ENCODE measurements at places on chromosomes 5 and 9.
A peak's percentile ranks its signal among the peaks of the same experiment; 100 is the strongest.

DNA sequence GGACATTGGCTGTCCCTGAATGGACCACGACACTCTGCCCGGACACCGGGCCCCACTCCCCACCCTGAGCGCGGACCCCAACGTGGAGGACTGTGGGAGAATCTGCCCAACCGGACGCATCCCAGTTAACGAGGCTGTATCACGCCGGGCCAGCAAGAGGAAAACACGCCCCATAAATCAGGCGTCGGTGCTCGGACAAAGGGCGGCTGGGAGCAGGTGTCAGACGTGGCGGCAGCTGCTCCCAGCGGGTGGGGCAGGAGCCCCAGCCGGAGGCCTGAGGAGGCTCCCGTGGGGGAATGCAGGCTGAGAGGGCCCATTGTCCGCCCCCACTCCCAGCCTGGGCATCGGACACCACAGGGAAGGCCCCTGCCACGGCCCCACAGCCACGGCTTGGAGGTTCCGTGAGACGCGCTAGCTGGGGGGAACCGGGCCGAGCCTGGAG is 19.2 kb downstream of the NOTCH1 start:
- no peak for DNase-seq

DNA sequence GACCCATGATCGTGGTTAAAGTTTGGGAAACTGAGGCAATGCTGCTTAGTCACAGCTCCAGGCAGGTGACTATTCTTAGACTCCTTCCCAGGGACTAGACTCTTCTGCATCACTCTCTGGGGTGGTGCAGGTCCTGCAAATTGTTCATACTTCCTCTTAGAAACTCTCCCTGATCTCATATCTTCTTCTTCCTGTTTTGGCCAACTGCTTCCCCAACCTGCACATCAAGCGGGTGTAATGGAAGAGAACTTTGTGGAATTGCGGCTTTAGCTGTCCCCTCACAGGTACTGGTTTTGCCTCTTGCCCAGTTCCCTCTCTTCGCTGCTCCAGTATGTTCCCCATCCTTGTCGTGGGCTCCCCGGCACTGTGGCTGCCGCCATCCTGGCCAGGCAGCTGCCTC is 111.5 kb upstream of the CTSL start:
- DNase-seq: no peak

GRCh38 chr5:168531987-168532864 is 3.1 kb downstream of the FBLL1 start:
- no peak for DNase-seq

- DNase-seq: no peak
These were observed 164.6 kb downstream of the MAT2B start for GRCh38 chr5:163670036-163670435.

DNA sequence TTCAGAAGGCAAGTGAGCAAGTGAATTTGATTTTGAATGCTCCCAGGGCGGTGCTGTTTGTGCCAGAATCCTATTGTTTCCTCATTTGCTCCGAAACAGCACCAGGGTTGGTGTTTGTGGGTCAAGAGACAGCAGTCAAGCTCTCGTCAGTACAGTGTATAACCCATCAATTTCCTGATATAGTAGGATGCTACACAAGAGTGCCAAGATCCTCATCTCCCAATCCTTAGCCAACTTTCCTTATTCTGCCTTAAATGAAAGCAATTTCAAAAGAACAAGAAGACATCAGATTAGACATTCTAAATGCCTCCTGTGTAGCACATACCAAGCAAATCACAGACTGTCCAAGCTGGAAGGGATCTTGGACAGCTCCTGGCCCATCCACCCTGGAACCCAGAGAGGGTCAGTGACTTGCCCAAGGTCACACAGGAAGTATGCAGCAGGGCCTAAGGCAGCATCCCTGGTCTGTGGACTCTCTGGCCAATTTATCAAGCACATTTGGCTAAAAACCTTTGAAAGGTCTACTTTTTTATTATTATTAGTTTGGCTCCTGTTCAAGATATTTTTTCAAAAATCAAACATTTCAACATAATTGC is 4.5 kb downstream of the WHRN start:
- DNase-seq: no peak

GRCh38 chr9:100213730-100214477 is 114.9 kb downstream of the INVS start:
- peak; percentile 60 for DNase-seq

GRCh38 chr9:27344776-27345175 is 47.8 kb upstream of the EQTN start:
- no peak for DNase-seq

GRCh38 chr9:69975681-69976080 is 68.0 kb upstream of the MAMDC2 start:
- peak; percentile 68 for DNase-seq

DNA sequence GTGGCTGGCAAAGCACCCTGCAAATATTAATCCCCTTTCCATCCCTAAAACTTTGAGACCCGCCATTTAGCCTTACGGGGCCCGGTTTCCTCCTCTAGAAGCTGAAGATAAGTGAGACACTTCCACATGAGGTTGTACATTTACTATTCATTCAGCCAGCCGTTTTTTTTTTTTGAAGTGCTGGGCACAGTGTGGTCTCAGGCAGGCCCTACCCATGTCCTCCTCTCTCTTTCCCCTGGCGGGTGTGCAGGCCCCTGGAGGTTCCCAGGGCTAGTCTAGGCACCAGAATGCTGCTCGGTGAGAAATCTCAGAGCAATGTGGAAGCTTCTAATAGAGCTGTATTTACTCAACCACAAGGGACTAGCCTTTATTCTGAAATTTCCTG is 107.4 kb upstream of the LARP1 start:
- DNase-seq: no peak

DNA sequence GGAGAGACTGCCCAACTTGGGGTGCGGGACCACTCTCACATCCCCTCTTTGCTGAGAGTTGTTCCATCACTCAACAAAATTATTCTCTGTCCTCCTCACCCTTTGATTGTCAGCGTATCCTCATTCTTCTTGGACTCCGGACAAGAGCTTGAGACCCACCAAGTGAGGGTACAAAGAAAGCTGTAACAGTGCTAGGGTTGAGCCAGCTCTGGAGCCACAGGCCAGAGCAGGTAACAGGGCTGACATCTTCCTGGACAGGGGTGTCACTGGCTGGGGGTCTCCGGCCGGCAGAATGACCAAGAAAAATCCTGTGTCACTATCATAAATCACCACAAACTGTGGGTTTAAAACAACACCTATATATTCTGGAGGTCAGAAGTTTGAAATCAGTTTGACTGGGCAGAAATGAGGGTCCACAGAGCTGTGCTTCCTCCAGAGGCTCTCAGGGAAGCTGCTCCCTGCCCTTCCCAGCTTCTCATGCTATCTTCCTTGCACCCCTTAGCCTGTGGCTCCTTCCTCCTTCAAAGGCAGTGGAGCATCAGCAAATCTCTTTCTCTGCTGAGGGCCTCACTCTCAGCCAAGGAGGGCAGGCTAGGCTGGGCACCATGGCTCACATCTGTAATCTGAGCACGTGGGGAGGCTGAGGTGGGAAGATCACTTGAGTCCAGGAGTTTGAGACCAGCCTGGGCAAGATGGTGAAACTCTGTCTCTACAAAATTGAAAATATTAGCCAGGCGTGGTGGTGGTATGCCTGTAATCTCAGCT is 4.1 kb upstream of the BBLN start:
- no peak for DNase-seq

GRCh38 chr5:5043346-5043745 is 96.8 kb upstream of the ADAMTS16 start:
- no peak for DNase-seq
